Fibroblast of gingiva (primary cell): ENCODE measurements at places on chromosomes 2 and 18.

GRCh38 chr2:134275058-134275862, 21.4 kb downstream of the MGAT5 start:
- DNase-seq, result no peak

GRCh38 chr2:208306291-208306690, 40.2 kb downstream of the PIKFYVE start:
- peak; percentile 61 for DNase-seq

GRCh38 chr2:7795778-7796563, 878.8 kb downstream of the RNF144A start:
- peak; percentile 18 for DNase-seq

DNA sequence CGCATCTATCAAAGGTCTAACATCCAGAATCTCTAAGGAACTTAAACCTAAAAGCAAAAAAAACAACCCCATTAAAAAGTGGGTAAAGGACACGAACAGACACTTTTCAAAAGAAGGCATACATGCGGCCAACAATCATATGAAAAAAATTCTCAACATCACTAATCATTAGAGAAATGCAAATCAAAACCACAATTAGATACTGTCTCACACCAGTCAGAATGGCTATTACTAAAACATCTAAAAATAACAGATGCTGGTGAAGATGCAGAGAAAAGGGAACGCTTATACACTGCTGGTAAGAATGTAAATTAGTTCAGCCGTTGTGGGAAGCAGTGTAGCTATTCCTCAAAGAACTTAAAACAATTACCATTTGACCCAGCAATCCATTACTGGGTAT, 38.0 kb downstream of the PPP3R1 start:
- no peak for DNase-seq

GRCh38 chr2:130972410-130972809, 120.8 kb downstream of the FAM168B start:
- DNase-seq, result no peak

DNA sequence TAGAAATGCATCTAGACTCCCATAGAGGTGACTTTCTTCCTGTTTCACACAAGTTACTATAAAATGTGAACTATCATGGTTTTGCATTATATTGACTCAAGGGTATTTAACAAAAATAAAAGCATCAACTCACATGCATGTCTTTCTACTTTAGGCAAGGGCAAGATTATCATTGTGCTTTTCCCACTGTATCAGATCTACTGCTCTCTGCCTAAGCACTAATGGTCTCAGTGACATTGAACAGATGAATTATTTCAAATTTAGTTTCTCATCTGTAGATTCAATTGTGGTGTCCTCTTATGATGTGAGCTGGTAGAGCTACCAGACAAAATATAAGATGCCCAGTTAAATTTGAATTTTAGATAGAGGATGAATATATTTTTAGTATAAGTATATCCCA, 113.9 kb downstream of the MTX2 start:
- DNase-seq, result no peak

GRCh38 chr2:15657759-15658158, 66.1 kb downstream of the DDX1 start:
- no peak for DNase-seq

DNA sequence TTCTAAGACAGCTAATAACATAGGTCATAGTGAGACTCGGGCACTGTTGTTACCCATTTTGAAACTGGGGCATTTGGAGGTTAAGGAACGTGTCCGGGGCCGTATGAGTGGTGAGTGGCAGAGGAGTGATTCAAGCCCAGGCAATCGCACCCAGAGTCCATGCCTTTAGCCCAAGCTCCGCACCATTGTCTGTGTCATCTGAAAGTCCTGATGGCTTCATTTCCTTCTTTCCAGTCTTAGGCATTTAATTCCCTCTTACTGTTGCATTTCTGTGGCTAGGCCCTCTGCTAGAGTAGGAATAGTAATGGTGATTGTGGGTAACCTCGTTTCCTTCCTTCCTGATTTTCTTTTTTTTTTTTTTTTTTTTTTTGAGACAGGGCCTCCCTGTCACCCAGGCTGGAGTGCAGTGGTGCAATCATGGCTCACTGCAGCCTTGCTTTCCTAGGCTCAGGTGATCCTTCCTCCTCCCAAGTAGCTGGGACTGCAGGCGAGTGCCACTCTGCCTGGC, 49.8 kb upstream of the ASB1 start:
- DNase-seq, result no peak

GRCh38 chr2:44510246-44510645, 148.5 kb downstream of the CAMKMT start:
- no peak for DNase-seq

DNA sequence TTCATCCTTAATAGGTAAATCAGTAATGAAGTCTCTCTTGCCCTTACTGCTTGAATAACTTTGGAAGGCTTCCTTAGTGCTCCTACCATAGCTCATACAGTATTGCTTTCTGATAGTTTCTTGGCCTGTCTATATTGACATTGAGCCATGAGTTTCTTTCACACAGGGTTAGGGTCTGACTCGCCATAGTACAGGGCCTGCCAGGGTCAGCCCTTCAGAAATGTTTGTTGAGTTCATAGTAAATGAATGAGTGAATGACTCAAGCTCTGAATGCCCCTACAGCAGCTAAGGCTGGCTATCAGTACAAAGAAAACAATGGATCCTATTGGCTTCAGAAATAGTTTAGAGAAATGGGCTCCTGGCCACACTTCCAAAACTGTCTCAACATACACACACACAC, 65.0 kb upstream of the LRATD1 start:
- no peak for DNase-seq

DNA sequence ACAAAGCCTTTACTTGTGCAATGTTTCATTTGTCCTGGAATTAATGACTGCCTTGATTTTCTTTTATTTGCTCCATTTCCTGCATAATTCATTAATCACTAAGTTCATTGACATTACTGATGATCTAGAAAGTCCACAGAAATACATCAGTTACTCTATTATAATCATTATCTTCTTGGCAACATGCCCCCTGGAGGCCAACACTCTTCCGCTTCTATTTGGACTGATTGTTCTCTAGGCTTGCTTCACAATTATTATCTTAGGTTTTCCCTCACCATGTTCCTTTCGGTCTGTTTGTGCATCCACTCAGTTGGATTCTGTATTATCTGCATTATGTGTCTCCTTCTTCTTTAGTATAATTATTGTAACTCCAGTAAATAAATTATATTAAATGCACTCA, 461.0 kb upstream of the CDH2 start:
- no peak for DNase-seq

DNA sequence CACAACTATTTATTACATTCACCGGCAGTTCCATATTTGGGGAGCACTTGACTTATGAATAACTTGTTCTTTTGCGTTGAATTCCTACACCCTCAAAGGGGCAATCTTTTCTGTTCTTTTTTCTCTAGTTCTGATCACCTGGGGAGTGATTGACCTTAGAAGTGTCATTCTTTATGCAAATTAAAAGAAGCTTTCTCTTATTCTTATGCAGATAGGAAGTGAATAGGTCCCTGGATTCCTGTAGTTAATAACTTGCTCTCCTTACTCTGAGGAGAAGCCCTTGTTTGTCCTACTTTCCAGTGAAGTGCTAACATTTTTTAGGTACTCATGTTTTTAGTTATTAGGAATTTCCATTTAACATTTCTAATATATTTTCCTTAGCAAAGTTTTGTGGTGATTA, 569.8 kb upstream of the LRRTM1 start:
- no peak for DNase-seq

DNA sequence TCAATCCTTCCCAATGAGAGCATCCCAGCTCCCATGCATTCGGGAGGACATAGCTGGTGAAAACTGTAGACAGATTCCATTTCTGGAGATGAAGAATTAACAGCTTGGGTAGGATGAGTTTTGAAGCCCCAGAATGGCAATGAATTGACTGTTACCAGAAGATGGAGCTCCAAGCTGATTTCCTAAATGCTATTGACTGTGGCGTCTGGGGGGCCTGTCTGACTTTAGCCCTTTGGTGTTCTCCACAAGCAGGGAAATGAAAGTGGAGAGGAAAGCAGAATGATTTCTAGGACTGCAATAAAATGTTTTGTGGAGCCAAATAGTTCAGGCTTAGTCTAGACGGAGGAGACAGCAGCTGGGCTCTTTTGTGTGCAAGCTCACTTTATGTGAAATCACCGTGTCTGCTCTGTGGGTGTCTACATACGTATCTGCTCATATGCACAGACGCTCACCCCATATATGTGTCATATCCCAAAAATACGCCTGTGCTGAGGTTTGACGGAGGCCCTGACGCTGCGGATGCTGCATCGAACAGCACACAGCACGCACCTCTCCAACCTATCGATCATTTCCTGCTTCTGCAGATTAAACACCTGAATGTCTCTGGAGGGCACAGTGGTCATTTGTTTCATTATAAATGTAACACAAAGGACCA, 166.4 kb upstream of the PXDN start:
- no peak for DNase-seq

DNA sequence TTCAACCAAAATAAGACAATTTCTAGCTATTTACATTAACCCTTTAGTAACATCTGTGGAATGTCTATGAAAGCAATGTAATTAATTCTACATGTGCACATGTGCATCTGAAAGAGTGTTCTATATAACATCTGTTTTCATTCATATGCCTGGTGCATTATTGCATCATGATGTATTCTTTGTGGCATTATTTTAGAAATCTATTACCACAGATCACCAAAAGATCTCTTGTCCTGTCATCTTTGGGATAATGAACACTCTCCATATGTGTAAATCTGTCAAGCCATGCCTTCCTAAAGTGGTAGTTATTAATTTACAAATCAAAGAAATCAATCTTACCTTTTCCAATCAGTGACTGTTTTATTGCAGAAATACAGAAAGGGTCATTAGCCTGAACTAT, 86.9 kb downstream of the TRIB2 start:
- peak; percentile 50 for DNase-seq

DNA sequence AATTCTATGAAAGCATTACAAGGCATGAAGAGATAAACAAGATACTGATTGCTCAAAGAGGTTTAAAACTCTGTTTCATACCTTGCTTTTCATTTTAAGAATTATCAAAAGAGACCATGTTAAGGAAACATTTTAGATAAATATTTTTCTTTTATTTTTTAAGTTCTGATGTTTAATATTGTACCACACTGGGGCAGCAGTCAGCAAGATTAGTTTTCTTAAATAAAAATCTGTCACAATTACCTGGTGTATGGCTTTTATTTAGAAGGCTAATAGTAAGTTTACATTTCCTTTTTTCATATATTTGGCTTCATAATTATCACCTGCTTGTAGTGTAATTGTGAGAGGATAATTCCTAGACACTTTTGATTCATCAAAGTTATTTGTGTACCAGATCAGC, 46.4 kb downstream of the ZNF804A start:
- peak; percentile 3 for DNase-seq

DNA sequence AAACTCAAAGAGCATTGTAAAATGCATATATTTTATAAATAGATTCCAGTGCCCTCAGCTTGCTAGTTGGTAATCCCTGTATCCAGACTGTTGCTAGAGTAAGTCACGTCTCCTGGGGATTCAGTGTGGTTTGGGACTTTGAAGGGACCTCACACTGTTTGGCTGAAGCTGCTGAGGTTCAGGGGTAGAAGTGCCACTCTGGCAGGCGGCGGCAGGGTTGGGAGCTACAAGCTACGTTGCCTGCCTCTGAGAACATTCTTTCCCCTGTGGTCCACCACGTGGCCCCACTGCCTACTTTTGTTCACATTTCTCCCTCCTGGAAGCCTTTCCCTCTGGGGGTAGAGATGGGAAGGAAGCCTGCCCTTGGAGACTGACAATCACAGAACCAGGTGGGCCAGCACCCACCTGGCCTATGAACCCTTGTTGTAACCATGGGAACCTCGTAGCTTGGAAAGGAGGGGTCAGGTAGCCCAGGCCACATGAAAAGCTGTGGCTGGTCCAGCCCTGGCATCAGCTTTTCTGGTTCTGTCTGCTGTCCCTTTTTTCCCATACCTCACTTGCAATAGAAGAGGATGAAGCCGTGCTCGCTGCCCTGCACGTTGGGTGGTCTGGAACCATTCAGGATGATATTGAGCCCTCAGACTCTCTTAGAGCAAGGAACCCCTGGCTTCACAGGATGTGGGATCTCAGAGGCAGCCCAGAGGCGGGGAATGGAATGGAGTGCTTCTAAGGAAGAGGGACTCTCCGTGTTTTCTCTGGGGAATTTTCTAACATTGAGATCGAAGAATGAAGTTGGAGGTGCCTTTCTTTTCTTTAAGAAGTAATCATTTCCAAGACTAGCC, 2.9 kb downstream of the RNF144A start:
- DNase-seq, result no peak

DNA sequence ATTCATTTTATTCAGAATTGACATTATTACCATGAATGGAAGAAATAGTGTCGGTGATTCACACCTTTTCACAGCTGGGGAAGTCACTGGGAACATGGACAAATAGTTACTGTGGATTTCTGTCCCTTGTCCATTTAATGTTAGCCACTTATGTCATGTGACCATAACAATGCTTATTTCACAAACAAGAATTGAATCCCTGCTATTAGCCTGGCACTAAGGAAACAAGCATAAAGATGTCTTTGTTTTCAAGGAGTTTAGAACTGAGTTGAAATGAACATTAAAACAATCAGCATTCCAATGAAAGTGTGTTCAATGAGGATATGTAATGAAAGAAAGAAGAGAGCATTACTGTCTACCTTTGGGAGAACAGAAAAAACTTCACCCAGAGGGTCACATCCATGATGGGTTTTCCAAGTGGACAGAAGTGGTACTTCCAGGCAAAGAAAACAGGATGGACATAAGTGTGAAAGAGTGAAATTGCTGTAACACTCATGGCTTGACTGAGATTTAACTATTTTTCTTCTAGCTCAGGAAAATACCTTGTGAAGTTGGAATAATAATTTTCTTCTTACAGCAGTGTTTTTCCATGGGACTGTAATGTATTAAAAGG, 324.5 kb upstream of the UBE2E3 start:
- no peak for DNase-seq

GRCh38 chr2:231182513-231182899, 15.9 kb upstream of the ARMC9 start:
- DNase-seq, result no peak

GRCh38 chr2:26970928-26971627, 641 bp downstream of the MAPRE3 start:
- peak; percentile 28 for DNase-seq

DNA sequence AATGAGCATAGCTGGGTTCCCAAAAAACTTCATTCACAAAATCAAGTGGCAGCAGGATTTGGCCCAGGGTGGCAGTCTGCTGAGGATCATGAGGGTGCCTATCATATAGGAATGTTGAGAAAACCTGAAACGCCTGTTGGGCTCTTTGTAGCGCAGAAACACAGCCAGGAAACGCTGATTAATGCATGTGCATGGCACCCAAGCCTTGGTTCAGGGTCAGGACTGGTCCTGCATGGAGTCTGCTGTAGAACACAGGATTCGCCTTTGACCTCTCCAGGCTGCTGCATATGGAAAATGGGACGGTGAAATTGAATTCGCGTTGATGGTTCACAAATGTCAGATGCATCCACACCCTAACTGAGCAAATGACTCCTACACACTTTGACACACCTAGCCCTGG, 227.9 kb upstream of the COPS8 start:
- no peak for DNase-seq

GRCh38 chr2:24806661-24807036, 13.4 kb downstream of the CENPO start:
- DNase-seq, result no peak

GRCh38 chr2:62718225-62718822, 12.8 kb downstream of the EHBP1 start:
- DNase-seq, result no peak
